ENCODE measurements at places on chromosomes 5 and 9. TPM values are rescaled to one million over a fixed set of nuclear protein-coding genes. Genes with fewer than 3 reads are reported as not detected.

The SPAG8 gene
- polyA plus RNA-seq: 2.9 TPM

The SPATA31C1 gene
- polyA plus RNA-seq: not detected

DNA sequence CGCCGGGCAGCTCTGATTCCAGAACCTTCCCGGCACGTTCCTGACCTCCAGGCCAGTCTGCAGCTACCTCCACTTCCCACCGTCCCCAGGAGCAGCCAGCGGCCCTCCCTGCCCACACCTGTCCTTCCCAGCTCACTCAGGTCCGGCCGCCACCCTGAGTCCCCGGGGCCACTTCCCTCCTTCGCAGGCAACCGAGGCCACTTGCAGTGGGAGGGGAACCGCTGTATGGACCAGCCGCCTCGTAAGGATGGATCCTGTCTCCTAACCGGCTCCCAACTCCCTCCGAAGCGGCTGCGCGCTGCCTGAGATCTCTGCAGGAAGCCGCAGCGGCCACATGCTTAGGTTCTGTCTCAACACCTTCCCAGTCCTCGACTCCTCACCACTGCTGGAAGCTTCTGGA, 7.5 kb downstream of the TMEM250 start:
- H3K27me3 ChIP-seq: peaks cover 20% of the 10 kb centered on the region
- no peak overlapping the region for H3K27ac ChIP-seq
- peaks cover 57% of the 10 kb centered on the region for H3K4me1 ChIP-seq
- peaks cover 18% of the 10 kb centered on the region for H3K36me3 ChIP-seq
- DNase-seq: no peak
- H3K4me3 ChIP-seq: no peak overlapping the region

DNA sequence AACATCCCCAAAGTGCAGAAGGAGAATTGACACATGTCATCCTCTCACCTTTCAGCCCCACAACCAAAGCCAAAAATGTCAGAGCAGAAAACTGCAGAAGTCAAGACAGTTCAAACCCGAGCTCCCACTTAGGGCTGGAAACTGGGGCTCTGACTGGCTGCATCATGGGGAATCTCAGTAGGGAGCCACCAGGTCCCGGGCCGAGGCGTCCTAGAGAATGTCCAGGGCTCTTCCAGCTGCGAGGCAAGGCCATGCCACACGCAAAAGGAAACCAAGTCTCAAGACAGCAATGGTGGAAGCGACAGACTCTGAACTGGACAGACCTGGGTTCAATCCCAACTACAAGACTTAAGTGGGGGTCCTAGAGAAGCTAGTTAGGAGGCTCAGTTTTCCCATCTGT, 13.8 kb downstream of the SH3PXD2B start:
- peaks cover 14% of the 10 kb centered on the region for H3K4me1 ChIP-seq
- no peak overlapping the region for H3K27ac ChIP-seq
- no peaks in the 10 kb centered on the region for H3K36me3 ChIP-seq
- H3K4me3 ChIP-seq: no peak overlapping the region
- no peak for DNase-seq

DNA sequence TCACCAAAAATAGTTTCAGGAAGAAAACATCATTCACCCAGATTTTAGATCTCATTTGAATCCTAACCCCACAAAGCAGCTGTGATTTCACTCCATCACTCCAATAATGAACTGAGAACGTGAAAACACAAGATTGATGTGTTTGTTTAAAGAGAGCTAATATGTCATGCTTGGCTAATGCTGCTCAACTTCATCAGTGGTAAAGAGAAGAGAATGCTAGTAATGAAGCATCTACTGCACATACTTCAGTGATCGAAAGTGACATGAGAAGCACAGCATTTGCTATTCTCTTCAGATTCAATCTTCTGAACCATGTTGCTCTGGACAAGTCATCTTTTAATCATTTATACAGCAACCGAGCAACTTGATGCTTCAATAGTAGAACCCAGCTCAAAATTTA, 874.7 kb downstream of the EFNA5 start:
- no peaks in the 10 kb centered on the region for H3K36me3 ChIP-seq
- no peak for DNase-seq
- no peak overlapping the region for H3K4me3 ChIP-seq

- no peaks in the 10 kb centered on the region for H3K27me3 ChIP-seq
- peaks cover 21% of the 10 kb centered on the region for H3K4me1 ChIP-seq
- H3K36me3 ChIP-seq: no peaks in the 10 kb centered on the region
- no peak overlapping the region for H3K4me3 ChIP-seq
- no peak overlapping the region for H3K27ac ChIP-seq
- DNase-seq: no peak
Measured at GRCh38 chr5:103391659-103392058, 133.1 kb downstream of the MACIR start.
